ENCODE measurements at places on chromosomes 6 and 20.

GRCh38 chr6:157245436-157245835, 77.9 kb downstream of the TMEM242 start:
- no peak for DNase-seq

DNA sequence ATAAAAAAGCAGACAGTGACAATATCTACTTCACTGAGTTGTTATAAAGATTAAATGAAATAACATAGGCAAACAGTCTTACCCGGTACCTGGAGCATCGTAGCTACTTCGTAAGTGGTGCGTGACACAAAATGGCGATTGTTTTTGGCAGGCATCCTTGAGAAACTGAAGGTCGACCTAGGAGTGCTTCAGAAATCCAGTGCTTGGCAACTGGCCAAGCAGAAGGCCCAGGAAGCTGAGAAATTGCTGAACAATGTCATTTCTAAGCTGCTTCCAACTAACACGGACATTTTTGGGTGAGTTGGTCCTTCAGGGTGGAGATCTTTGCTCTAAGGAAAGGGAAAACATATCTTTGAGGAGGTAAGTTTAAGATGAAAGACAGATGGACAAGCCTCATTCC, 4.8 kb downstream of the BPIFA2 start:
- DNase-seq, result no peak

DNA sequence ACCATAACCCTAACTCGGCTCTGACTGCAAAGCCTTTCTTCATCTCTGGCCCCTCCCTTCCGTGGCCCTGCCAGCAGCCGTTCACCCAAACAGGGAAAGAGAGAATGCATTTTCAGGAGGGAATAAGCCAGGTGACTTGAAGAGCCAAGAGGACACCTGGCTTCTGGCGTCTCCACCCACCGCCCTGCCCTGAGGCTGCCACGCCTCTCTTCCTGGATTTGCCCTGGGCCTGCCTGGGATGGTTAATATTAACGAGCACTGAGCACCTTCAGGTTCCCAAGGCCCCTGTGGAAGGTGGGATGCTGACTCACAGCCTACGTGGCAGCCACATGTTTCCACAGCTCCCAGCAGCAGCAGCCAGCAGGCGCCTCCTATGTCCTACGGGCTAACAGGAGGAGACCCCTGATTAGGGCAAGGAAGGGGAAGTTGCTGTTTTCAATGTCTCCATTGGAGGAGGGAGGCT, 138.0 kb upstream of the RREB1 start:
- DNase-seq, result no peak

DNA sequence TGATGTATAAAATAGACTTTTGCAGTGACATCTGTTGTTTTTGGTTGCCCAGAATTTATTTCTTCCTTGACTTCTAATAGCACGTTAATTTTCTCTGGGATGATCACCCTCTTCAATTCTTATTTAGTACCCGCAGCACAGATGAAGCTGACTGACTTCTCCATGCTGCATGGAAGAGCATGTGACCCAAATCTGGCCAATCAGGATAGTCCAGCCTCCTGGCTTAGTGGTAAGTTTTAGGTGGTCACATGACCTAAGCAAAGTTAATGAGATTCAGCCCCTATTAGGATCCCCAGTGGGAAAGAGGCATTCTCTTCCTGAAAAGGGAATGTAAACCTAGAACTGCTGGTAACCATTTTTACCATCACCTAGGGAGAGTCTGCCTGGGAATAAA, 13.8 kb upstream of the SIRT5 start:
- no peak for DNase-seq

DNA sequence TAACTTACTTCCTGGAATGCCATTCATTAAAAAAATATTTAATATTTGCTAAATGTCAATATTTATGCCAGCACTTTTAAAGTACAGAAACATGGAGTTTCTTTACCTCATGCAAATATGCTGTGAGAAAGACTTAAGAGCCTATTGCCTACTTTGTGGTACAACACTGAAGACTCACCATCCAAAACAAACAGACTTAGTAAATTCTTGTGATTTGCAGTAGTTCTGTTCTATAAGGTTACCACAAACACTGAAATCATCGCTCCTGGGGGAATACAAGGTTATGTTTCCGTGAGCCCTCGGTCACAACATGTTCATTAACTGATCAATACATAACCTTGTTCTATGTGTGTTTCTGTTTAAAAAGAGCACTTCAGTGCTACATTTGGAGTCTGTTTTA, 78.3 kb downstream of the ATG5 start:
- DNase-seq, result peak; percentile 65

Measured in fibroblast of skin of back (primary cell).